ENCODE measurements at places on chromosomes 5 and 9.

- DNase-seq, result no peak
These were observed 130.4 kb downstream of the DAB2IP start for GRCh38 chr9:121781701-121782464.

- DNase-seq, result no peak
These were observed 11.3 kb downstream of the SEC24A start for GRCh38 chr5:134659922-134660321.

GRCh38 chr9:19660019-19660418 lies 128.8 kb downstream of the SLC24A2 start:
- no peak for DNase-seq

DNA sequence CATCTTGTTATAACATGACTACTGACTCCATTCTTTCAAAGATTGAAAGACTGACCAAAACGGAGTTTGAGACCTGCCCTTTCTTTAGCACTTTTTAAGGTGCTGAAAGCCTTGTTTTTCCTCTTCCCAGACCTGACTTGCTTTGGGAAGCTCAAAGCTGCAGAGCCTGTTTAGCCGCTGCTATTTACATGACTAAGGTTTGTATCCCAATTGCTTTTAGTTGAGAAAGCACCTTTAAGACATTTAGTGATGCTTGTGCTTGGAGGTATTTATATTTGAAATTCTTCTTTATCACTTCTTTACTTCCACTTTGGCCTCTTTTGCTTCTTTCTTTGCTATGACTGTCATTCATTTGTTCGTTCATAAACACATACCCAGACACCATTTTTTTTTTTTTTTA lies 182.6 kb upstream of the ELL2 start:
- DNase-seq, result no peak
